ENCODE measurements at places on chromosomes 7 and 10.

DNA sequence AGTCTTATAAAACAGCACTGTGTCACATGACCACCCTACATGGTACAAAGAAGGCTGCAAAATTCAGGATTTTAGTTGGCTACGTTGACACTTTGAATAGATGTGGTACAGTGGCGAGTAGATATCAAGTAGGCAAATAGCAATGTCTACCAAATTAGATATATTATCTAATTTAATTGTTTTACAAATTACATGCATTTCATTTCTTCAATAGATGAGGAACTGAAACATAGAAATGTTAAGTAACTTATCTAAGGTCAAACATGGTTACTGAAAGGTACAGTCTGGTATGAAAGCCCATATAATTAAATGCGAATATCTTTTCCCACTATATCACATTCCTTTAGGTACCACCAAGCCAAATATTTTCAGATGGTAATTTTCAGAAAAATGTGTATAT, 972.2 kb downstream of the NRG3 start:
- DNase-seq: no peak

DNA sequence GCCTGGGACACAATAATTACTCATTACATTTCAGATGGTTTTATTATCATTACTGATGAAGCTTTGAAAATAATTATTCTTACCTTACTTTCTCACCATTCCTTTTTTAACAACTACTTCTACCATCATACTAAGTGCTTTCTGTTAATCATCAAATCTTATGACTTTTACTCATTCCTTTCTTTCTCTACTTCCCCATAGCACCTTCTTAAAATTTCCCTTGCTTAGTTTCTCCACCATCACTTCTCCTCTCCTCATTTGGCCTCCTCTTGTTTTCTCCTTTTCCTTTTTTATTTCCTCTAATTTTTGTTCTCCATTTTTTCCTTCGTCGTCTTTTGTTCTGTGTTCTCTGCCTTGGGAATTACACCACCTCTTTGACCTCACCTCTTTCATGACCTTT, 303.2 kb upstream of the KAT6B start:
- no peak for DNase-seq

GRCh38 chr7:102093599-102094315, 192.9 kb upstream of the SH2B2 start:
- DNase-seq: no peak

DNA sequence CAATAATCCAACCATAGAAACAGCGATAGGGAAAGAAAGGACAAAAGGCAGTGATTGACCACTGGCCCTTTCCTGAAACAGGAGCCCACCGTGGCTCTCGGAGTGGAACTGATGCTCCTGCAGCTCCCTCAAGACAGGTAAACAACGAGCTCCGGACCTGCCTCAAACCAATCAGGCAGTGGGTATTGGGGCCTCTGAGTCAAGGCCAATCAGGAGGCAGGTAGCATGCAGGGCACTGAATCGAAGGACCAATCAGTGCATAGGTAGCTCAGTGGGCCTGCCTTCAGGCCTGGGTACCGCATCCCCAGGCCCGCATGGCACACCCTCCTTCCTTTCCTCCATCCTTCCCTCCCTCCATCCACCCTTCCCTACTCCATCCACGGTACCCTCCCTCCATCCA, 425.1 kb upstream of the MGMT start:
- DNase-seq: no peak

GRCh38 chr7:88540012-88540411, 219.5 kb upstream of the ZNF804B start:
- DNase-seq: no peak

Measured in amniotic stem cell (primary cell).